ENCODE measurements at places on chromosomes 16 and 17.

- no peak for DNase-seq
Observed at GRCh38 chr17:9696279-9697044, 51.1 kb downstream of the USP43 start.

DNA sequence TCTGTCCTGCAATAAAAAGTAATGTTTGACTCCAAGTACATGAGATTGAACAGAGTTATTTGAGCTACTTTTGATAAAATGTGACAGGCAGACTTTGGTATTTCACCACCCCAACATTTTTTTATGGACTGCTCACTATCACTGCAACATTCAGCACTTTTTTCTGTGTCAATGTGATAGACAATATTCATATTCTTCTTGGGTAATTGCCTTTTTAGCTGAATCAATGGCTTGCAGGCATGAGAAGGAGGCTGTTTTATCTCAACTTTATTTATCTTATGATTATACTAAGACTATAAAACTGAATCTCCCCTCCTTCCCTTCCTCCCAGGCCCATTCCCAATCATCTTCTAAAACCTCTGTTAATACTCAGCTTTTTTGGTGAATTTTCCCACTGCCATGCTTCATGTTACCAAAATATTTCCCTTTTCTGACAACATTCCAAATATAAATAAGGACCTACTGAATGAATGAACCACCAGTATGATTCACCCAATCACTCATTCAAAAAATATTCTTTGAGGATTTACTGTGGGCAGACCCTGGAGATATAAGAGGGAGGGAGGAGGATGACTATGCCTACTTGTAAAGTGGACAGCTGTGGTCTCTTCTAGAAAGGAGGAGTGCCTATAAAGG, 67.6 kb downstream of the CDH13 start:
- no peak for DNase-seq

DNA sequence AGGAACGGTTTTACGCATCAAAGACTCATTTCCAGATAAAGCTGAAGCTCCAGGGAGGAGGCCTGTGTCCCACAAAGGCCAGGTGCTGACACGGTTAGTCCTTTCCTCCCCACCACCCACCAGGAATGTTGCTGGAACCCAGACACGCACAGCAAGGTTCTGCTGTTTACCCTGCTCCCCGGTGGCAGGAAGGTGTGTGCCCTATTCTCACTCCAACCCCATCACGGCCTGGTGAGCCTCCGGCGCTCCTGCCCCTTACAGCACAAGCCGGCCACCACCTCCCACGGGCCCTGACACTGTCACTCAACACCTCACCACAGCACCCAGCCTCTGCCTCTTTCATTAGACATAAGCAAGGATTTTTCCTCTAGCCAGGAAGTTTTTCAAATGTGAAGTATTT, 47.8 kb downstream of the ANKRD11 start:
- no peak for DNase-seq

- DNase-seq = no peak
Observed at GRCh38 chr16:397736-398332, 835 bp downstream of the NME4 start.

GRCh38 chr17:17886226-17886625, 49.4 kb upstream of the SREBF1 start:
- no peak for DNase-seq

GRCh38 chr17:61414141-61414935, 14.7 kb downstream of the TBX2 start:
- no peak for DNase-seq

DNA sequence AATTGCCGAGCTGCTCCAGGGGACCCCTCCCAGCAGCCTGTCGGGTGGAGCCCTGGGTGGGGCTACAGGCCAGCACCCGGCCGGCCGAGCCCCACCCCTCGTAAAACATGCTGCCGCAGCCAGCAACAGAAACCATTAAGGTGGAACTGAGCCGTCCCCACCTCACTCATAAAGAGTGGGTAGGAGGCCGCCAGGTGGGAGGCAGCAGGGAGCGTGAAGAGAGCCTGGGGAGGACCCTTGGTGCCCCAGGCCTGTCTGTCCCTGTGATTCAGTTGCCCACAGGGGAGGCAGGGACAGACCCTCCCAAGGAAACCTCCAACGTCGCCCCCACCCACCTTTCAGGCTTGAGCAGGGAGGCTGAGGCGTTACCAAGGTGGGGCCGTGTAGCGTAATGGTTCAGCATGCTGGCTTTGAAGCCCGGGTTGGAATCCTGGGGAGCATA, 8.4 kb downstream of the FOXN1 start:
- no peak for DNase-seq

DNA sequence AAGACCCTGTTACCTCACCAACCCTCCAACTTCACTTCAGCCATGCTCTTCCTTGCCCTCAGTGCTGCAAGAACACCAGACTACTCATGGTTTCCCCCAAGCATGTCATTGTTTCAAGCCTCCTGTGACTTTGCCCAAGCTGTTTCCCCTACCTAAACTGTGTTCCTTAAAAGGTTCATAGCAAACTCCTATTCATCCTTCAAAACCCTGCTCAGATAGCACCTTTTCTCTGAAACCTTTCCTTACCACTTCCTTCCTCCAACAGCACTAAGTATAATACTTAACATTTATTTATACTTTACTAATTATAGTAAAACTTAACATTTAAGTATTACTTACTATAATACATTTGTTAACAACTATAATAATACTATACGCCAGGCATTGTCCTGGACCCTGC, 136.2 kb downstream of the CCT6B start:
- DNase-seq = no peak

DNA sequence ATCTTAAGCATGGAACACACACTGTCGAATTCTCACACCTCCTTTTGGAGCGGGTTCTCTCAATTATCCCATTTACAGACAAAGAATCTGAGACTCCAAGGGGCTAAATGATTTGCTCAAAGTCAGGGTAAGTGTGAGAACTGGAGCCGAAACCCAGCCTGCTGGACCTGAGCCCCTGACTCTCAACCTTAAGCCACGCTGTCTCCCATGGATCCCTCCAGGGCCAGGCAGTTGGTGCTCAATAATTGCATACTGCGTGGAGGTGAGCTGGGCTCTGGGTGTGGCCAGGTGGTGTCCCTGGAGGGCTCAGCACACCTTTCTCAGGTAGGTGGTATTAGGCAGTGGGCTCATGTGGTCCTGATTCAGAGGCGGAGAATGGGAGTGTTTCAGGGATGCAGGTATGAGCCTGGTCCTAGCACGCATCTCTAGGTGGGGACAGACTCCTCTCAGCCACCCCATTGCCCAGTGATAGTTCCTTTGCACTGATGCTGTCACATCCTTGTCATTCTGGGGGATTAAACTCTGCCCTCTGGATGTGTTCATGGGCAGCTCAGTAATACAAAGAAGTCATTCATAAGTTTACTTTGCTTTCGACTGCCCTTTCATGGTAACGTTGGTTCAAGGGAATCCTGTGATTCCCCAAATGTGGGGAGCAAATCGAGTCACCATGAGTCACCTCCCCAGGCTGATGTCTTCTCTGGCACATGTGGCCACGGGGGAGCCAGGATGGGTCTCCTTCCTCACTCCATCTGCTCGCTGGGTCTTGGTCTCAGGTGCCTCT, 399.5 kb upstream of the TNRC6C start:
- no peak for DNase-seq

DNA sequence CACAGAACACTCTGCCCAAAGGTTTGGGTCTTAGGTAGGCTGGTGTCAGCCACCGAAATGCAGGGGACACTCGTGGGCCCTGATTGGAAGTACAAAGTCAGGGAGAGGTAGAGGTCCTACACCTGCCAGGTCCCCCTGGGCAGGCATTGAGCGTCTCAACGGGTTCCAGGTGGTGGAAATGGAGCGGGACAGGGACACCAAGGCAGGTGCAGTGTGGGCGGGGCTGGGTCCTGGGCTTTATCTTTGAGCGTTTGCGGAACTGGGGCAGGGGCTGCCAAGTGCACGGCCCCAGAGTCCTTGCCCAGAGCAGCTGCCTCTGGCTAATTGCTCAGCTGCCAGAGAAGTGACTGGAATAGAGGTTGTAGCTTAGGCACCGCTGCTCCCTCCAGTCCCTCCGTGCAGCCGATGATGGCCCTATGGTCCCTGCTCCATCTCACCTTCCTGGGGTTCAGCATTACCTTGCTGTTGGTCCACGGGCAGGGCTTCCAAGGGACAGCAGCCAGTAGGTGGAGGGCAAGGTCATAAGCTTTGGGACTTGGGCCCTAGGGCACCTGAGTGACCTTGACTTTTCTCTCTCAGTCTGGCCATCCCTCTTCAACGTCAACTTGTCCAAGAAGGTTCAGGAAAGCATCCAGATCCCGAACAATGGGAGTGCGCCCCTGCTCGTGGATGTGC, at the start of gene ZACN:
ZACN (plus strand) TSS at position 323 of the 675 bp plus-strand sequence; CDS start at position 406, 83 bp downstream.
- no peak for DNase-seq

GRCh38 chr17:10944819-10945218, 106.9 kb upstream of the PIRT start:
- no peak for DNase-seq

- no peak for DNase-seq
Observed at GRCh38 chr17:9408868-9409829, 166.5 kb downstream of the STX8 start.

DNA sequence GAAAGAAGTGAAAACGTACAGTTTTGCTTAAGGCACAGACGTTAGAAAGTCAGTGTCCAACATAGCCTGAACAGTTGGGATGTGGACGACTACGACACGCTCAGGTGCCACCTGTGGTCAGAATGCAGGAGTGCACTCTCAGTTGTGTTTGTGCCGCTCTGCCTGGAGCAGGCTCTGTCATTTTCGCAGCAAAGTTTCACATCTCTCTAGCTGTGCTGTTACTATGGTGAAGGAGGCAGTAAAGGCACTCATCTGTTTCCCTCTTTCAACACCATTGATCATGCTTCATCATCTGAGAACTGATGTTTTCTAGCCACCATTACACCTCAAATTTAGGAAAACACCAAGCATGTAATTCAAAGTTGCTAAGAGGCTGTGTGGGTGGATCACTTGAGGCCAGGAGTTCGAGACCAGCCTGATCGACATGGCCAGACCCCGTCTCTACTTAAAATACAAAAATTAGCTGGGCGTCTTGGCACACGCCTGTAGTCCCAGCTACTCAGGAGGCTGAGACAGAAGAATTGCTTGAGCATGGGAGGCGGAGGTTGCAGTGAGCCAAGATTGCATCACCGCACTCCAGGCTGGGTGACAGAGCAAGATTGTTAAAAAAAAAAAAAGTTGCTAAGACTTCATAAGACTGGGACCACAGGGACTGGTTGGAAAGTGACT, 44.9 kb upstream of the DNAJA2 start:
- no peak for DNase-seq
